ENCODE measurements at places on chromosomes 2 and 18.
A peak's percentile ranks its signal among the peaks of the same experiment; 100 is the strongest.

GRCh38 chr2:176891105-176891504, 321.5 kb upstream of the HNRNPA3 start:
- H3K27me3 ChIP-seq: peaks cover 5% of the 10 kb centered on the region
- H3K4me1 ChIP-seq: no peaks in the 10 kb centered on the region
- no peaks in the 10 kb centered on the region for H3K36me3 ChIP-seq
- H3K4me3 ChIP-seq: no peak overlapping the region
- no peak overlapping the region for H3K27ac ChIP-seq

GRCh38 chr2:174629506-174629905, 31.9 kb upstream of the WIPF1 start:
- DNase-seq: no peak
- peak overlapping the region; percentile 98 for H3K27ac ChIP-seq
- H3K36me3 ChIP-seq: peaks cover 65% of the 10 kb centered on the region
- peak overlapping the region; percentile 32 for H3K4me3 ChIP-seq
- H3K4me1 ChIP-seq: peaks cover 63% of the 10 kb centered on the region

DNA sequence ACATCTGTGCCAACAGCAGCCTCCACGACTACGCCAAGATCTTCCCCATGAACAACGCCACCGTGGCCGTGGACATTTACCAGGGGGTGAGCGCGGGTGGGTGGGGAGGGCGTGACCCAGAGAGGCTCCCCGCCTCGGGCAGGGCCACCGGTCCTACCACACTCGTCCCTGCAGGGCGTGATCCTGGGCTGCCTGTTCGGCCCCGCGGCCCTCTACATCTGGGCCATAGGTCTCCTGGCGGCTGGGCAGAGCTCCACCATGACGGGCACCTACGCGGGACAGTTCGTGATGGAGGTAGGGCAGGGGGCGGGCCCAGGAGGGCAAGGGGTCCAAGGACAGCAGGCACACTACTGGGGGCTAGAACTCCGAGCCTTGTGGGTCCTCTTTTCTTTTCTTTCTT, 8.5 kb upstream of the CTDSP1 start:
- H3K36me3 ChIP-seq: no peaks in the 10 kb centered on the region
- DNase-seq: no peak
- H3K4me1 ChIP-seq: peaks cover 15% of the 10 kb centered on the region
- H3K4me3 ChIP-seq: no peak overlapping the region
- H3K27ac ChIP-seq: no peak overlapping the region

DNA sequence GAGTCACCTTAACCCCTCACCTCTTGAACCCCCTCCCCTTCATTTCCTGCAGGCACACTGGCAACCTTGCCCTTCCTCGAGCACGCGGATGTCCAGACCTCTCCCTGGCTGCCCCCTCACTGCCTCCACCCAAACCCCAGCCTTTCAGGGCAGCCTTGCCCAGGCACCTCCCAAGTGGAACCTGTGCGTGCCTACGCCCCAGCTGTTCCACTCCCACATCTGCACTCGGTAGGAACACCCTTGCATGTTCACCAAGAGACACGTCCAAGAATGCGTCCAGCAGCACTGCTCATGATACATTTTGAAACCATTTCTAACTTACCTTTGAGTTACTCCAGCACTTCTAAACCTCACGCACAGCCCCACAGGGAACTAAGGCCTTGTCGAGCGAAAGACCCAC, 93.8 kb upstream of the YWHAQ start:
- no peaks in the 10 kb centered on the region for H3K27me3 ChIP-seq
- no peaks in the 10 kb centered on the region for H3K4me1 ChIP-seq
- no peak overlapping the region for H3K27ac ChIP-seq
- no peaks in the 10 kb centered on the region for H3K36me3 ChIP-seq
- DNase-seq: no peak
- no peak overlapping the region for H3K4me3 ChIP-seq

DNA sequence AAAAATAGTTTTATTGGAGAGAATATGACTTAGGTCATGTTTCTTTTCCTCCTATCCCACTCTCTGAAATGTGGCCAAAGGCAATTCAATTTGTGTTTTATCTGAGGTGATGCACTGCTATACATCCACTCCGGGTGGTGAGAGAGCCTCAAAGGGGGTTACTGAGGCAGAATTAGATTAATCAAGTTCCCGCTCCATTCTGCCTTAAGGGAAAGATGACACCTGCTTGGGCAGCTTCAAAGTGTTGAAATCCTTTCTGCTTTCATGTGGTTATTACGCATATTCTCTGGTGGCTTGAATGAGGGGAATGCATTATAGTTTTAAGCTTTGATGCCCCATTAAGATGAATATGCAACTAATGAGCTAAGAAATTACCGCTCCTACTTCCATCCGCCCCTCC, 213.0 kb upstream of the TMEFF2 start:
- no peaks in the 10 kb centered on the region for H3K36me3 ChIP-seq
- H3K4me1 ChIP-seq: no peaks in the 10 kb centered on the region
- H3K27me3 ChIP-seq: peaks cover 2% of the 10 kb centered on the region
- DNase-seq: no peak
- no peak overlapping the region for H3K4me3 ChIP-seq

GRCh38 chr18:70371908-70372307, 83.1 kb downstream of the SOCS6 start:
- no peak for DNase-seq
- H3K27me3 ChIP-seq: peaks cover 16% of the 10 kb centered on the region
- H3K4me3 ChIP-seq: no peak overlapping the region
- no peak overlapping the region for H3K27ac ChIP-seq
- no peaks in the 10 kb centered on the region for H3K36me3 ChIP-seq
- H3K4me1 ChIP-seq: no peaks in the 10 kb centered on the region

- DNase-seq: peak; percentile 31
- no peaks in the 10 kb centered on the region for H3K27me3 ChIP-seq
- H3K36me3 ChIP-seq: peaks cover 16% of the 10 kb centered on the region
- H3K4me1 ChIP-seq: peaks cover 20% of the 10 kb centered on the region
These were observed 136.7 kb downstream of the TMEM247 start for GRCh38 chr2:46615986-46616485.

DNA sequence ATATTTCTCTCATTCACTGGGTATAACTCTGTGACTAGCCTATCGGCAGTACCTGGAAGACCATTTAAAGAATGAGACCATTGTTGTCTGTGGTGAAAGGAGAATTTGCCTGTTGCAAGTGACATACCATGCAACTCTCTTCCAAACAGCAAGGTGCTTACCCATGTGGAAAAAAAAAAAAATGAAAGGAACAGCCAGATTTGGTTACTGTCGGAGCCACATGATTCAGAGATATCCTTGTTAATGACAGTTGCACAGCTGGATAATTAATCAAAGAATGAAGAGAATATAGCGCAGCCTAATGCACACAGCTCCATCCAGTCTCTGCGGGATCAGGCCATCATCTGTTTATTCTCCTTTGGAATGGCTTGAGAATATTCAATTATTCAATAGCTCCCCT, 141.8 kb downstream of the HRH4 start:
- no peaks in the 10 kb centered on the region for H3K36me3 ChIP-seq
- no peak overlapping the region for H3K4me3 ChIP-seq
- H3K27ac ChIP-seq: no peak overlapping the region
- no peaks in the 10 kb centered on the region for H3K4me1 ChIP-seq

DNA sequence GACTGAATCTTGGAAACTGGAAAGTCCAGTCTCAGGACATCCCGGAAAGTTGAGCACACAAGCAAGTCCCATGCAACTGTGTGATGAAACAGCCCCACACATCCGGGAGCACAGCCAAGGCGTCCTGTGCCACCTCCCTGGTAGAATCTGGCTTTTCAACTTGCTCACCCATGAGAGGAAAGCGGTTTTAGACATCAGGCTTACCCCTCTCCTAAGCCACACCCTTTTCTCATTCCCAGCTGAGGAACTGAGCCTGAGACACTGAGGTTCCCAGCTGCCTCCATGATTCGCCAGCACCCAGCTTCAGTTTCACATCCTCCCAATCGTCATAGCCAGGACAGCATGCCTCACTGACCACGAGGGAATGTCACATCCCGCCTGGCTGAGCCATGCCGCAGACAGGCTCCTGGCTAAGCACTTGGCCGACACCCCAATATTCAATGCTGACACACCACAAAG, 60.3 kb downstream of the STEAP3 start:
- peaks cover 3% of the 10 kb centered on the region for H3K36me3 ChIP-seq
- no peak for DNase-seq
- no peaks in the 10 kb centered on the region for H3K4me1 ChIP-seq
- H3K27ac ChIP-seq: no peak overlapping the region
- H3K27me3 ChIP-seq: no peaks in the 10 kb centered on the region

GRCh38 chr2:187429989-187430388, 18.1 kb downstream of the CALCRL start:
- H3K4me1 ChIP-seq: peaks cover 3% of the 10 kb centered on the region
- no peak overlapping the region for H3K4me3 ChIP-seq
- DNase-seq: no peak
- H3K36me3 ChIP-seq: no peaks in the 10 kb centered on the region

DNA sequence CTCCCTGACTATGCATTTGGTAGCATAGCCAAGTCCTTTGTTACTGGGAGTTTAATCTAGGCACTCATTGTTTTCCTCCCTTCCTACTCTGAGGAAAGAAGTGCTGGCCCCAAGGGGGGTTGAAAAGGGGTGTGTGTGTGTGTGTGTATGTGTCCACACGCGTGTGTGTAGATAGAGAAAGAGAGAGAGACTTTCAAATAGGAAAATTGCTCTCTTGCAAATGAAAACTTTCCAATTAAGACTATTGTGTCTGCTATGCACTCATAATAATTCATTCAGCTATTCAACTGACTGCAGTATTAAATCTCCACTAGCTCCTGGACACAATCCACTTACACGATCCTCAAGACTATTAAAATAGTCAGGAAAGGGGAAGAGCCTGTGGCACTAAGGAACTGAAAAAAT, 92.9 kb upstream of the CSRNP3 start:
- H3K36me3 ChIP-seq: no peaks in the 10 kb centered on the region
- H3K4me3 ChIP-seq: no peak overlapping the region
- no peaks in the 10 kb centered on the region for H3K4me1 ChIP-seq
- no peak overlapping the region for H3K27ac ChIP-seq
- no peaks in the 10 kb centered on the region for H3K27me3 ChIP-seq

GRCh38 chr18:37368110-37368954, 197.3 kb downstream of the CELF4 start:
- H3K27me3 ChIP-seq: peaks cover 13% of the 10 kb centered on the region
- no peak for DNase-seq
- H3K36me3 ChIP-seq: no peaks in the 10 kb centered on the region

GRCh38 chr2:157830696-157831570, 45.2 kb downstream of the ACVR1 start:
- no peak for DNase-seq
- H3K27ac ChIP-seq: peak overlapping the region; percentile 33
- no peak overlapping the region for H3K4me3 ChIP-seq
- H3K27me3 ChIP-seq: no peaks in the 10 kb centered on the region
- H3K36me3 ChIP-seq: peaks cover 19% of the 10 kb centered on the region
- H3K4me1 ChIP-seq: peaks cover 26% of the 10 kb centered on the region

GRCh38 chr2:95353613-95354468, 48.7 kb upstream of the FAHD2A start:
- H3K4me3 ChIP-seq: no peak overlapping the region
- no peak for DNase-seq
- peaks cover 3% of the 10 kb centered on the region for H3K27me3 ChIP-seq
- H3K36me3 ChIP-seq: no peaks in the 10 kb centered on the region

DNA sequence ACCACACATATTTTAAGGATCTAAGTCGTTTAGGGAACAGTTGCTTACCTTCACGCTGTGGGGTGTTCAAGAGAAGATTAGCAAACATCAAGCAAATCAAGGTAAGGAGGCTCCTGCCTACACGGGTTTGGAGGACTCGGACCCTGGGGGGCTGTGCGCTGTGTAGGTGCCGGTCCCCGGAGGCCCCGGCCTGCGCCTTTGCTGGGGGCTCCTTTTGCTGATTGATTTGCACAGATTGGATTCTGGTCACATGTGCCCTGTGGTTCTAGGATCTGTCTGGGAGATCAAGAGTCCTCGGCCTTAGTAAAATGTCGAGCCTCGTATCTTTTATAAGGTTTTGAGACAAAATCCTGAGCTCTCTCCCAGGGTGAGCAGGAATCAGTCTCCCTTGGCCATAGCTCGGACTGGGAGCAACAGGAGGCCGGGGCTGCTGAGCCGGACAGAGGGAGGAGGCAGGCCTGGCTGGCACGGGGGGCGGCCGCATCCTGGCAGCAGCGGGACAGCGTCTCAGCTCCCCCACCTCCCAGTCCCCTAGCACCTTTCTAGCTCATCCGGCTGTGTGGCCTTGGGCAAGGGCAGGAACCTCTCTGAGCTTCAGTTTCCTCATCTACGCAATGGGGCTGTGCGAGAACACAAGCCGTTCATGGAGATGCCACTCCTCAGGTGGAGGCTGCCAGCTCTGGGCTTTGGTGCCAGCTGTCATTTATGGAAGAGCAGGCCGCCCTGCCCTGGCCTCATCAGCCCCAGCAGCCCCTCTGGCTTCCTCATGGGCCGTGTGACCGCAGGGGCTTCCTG, 147.2 kb downstream of the MBP start:
- no peak overlapping the region for H3K4me3 ChIP-seq
- H3K27me3 ChIP-seq: no peaks in the 10 kb centered on the region
- H3K36me3 ChIP-seq: no peaks in the 10 kb centered on the region

DNA sequence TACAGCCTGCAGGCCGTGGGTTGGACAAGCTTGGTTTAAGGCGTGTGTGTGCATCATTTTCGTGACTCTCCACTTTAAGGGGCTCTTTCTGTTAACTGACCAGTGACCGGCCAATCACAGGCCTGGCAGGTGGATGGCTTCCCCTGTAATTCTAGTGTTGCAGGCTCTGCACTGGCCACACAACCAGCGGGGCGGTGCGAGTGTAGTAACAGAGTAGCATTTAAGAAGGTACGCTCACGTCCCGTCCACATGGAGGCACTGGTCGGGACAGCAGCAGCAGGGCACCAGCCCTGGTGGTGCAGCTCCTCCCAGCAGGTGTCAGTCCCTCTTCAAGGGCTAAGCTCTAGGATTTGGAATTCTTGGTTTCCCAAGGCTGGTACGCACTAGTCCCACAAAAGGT, 8.0 kb upstream of the ANO7 start:
- DNase-seq: no peak
- H3K27ac ChIP-seq: no peak overlapping the region
- peaks cover 29% of the 10 kb centered on the region for H3K36me3 ChIP-seq

- no peak overlapping the region for H3K4me3 ChIP-seq
- H3K27me3 ChIP-seq: no peaks in the 10 kb centered on the region
- H3K36me3 ChIP-seq: peaks cover 9% of the 10 kb centered on the region
- DNase-seq: no peak
- H3K27ac ChIP-seq: no peak overlapping the region
- no peaks in the 10 kb centered on the region for H3K4me1 ChIP-seq
These were observed 37.5 kb upstream of the TTN start for GRCh38 chr2:178844701-178845100.

DNA sequence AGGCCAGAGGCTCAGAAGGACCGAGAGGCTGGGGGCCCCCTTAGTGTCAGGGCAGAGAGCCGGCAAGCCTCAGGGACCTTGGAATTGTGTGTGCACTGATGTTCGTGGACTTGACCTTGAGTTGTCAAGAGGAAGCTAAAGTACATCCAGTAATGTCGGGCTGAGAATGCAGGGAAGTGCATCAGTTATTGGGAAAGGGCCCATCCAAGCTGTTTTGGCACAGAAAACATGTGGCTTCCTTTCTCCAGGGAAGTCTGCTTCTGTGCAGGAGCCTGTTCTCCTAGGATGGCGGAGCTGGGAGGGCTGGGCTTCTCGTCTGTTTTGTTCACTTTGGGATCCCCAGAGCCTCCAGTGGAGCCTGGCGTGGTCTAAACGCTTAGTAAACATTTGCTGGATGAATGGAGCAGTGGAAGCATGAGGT, 23.7 kb downstream of the ATOH8 start:
- DNase-seq: no peak
- H3K36me3 ChIP-seq: no peaks in the 10 kb centered on the region
- H3K4me1 ChIP-seq: no peaks in the 10 kb centered on the region
- H3K4me3 ChIP-seq: no peak overlapping the region
- H3K27ac ChIP-seq: no peak overlapping the region
- H3K27me3 ChIP-seq: peaks cover 7% of the 10 kb centered on the region
